Stimulated activated CD8-positive, alpha-beta memory T cell treated with anti-CD3 and anti-CD28 coated beads, Interleukin-7, amount 100 ng/mL, for 24 hours (primary cell): ENCODE measurements at places on chromosomes 11 and 22.

GRCh38 chr22:22036588-22036987 is 54.0 kb upstream of the TOP3B start:
- no peak for DNase-seq

- DNase-seq = no peak
Measured at GRCh38 chr22:17266251-17266971, 47.2 kb upstream of the ADA2 start.

- DNase-seq = no peak
Measured at GRCh38 chr11:72684236-72684912, 10.2 kb upstream of the PDE2A start.

GRCh38 chr11:12411806-12412727 is 34.7 kb downstream of the PARVA start:
- peak; percentile 7 for DNase-seq

DNA sequence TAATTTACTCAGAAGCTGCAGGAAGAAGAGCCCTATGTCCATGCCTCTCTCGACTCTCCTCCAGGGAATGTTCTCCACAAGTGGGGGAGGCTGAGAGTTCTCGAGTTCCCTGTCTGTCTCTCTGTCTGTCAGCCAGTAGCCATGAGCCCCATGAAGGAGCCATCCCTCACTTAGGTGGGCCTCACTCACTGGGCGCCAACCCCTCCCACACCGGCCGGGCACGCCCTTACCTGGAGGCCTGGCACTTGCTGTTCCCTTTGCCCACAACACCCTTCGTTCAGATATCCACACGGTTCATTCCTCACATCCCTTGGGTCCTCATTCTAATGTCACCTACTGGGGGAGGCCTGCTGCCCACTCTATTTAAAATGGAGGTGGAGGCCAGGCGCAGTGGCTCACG is 14.2 kb upstream of the IL10RA start:
- no peak for DNase-seq

GRCh38 chr22:45599836-45600577 is 71.6 kb upstream of the ATXN10 start:
- no peak for DNase-seq

- no peak for DNase-seq
Measured at GRCh38 chr22:46896568-46897245, 134.3 kb downstream of the TBC1D22A start.

DNA sequence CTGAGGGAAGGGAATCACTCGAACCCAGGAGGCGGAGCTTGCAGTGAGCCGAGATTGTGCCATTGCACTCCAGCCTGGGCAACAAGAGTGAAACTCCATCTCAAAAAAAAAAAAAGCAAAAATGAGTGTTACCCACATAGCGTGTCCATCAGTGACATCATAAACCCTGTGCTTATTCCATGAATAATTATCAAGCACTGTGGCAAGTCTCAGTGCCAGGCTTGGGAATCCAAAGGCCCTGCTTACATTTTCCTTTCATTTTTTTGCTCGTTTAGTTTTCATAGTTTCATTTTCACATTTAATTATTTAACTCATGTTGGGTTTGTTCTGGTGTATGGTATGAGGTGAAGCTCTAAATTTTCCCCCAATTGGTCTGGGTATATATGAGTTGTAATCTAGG is 46.5 kb downstream of the NEU3 start:
- DNase-seq = no peak

- no peak for DNase-seq
Measured at GRCh38 chr11:68412593-68413475, 47.7 kb upstream of the PPP6R3 start.

DNA sequence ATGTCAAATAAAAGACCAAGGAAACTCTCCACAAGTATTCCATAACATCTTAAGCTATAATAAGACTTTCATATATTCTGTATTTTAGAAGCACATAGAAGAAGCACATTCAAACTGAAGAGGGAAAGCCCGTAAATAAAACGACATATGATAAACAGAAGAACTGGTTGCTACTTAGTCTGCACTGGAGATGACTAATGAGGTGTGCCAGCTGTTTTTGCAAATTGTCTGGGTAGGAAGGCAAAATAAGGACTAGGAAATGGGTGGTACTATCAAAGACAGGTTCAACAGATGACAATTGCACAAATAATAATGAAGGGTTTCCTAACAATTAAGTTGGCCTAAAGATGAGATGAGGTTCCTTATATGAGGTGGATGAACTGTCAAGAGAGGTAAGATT is 593.2 kb upstream of the CCDC179 start:
- DNase-seq = no peak

DNA sequence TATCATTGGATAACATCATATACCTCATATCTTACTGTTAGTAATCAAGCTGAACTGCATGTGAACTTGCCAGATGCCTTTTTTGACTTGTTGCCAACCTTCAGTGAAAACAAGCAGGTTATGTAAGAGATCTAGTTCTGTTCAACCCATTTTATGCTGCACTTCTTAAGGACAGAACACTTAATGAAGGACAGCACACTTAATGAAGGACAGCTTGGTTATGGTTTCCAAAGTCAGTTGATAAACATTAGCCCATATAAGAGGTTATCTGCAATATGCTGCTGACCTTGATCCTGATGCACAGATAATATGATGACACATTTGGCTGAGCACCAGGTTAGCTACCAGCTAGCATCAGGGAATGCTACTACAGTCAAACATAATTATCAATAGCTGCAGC is 358.7 kb upstream of the PDGFD start:
- DNase-seq = no peak

- DNase-seq = no peak
Measured at GRCh38 chr22:17893900-17894535, 119.7 kb upstream of the BID start.

- no peak for DNase-seq
Measured at GRCh38 chr22:22773979-22774604, 113.5 kb upstream of the IGLL5 start.

GRCh38 chr11:117083011-117083935 is 15.0 kb downstream of the SIK3 start:
- DNase-seq = no peak

- no peak for DNase-seq
Measured at GRCh38 chr11:62732830-62733229, 4.5 kb downstream of the TTC9C start.

DNA sequence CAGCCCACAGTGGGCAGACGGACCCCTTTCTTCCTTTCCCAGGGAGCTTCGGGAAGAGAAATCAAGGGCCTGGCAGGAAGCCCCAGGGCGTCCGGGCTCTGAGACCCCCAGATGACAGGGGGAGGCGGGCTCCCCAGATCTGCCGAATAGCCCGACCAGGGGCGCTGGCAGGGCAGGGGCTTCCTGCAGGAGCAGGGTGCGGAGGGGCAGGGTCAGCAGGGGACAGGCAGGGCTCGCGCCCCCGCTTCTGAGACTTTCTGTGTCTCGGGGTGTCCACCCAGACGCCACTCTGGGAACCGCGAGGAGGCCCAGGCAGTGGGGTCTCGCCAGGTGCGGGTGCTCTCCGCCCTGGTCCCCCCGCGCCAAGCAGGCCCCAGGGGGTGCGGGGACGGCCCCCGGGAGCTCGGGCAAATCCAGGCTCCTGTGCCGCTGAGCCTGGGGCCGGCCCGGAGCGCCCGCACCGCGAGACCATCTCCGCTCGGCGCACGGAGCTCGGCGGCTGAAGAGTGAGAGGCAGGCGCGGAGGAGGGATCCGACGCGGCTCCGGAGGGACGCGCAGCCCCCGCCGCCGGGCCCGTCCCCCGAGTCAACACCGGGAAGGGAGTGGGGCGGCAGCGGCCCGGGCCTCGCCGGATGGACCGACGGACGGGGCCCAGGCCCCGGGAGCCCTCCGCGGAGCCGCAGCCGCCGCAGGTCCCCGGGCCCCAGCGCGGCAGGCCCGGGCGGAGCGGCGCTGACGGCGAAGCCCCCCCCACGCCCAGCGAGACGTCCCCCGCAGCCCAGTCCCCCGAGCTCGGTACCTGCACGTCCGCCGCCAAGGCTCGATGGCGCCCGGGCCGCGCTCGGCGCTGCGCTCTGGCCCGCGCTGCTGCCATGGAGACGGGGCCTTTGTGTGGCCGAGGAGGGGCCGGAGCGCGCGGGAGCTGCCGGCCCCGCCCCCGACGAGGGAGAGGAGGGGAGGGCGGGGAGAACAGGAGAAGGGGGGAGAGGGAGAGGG is at the start of gene PLXNB2:
Gene PLXNB2, minus strand, starts transcription at position 894 of the 997 bp plus-strand sequence. CDS start 17,062 bp downstream, outside the sequence.
- DNase-seq = no peak

GRCh38 chr11:2917842-2918490 is 11.3 kb downstream of the PHLDA2 start:
- DNase-seq = no peak

DNA sequence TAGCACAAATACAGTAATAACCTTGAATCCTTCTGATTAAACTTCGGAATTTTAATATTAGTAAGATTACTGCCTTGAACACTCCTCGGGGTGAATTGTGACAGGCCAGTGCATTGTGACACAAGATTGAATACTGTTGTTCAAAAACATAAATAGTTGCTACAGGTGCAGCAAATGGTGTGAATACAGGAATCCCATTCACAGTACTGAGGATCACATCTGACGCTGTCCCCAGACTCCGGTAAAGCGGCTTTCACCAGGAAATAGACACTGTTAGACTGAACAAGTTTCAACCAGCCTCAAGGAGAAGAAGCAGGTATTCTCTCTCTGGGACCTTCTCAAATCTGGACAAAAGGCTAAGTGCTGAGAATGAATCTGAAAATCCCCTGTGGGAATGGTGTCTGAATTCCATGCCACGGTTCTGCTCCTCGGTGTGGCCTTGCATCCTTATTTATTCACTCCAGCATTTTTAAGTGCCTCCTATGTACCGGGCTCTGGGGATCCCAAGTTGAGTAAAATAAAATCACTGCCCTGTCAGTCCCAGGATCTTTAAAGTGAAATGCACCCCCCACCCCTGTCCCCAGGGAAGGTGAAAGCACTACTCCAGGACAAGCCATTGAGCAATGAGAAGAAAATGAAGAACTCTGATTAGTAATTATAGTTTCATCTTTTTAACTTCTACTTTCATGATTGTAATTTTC is 3.4 kb downstream of the LGR4 start:
- no peak for DNase-seq

DNA sequence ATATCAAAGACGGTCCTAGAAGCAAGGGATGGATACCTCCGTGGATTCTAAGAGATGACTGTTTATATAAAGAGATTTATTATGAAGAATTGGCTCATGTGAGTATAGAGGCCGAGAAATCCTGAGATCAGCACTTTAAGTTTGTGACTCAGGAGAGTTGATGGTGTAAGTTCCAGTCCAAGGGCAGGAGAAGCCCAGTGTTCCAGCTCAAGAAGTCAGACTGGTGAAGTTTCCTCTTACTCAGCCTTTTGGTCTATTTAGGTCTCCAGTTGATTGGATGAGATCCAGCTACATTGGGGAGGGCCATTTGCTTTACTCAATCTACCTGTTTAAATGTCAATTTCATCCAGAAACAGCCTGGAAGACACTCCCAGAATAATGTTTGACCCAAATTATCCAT is 45.1 kb downstream of the TSPAN18 start:
- no peak for DNase-seq

- no peak for DNase-seq
Measured at GRCh38 chr22:42951093-42951710, 63.7 kb downstream of the PACSIN2 start.

DNA sequence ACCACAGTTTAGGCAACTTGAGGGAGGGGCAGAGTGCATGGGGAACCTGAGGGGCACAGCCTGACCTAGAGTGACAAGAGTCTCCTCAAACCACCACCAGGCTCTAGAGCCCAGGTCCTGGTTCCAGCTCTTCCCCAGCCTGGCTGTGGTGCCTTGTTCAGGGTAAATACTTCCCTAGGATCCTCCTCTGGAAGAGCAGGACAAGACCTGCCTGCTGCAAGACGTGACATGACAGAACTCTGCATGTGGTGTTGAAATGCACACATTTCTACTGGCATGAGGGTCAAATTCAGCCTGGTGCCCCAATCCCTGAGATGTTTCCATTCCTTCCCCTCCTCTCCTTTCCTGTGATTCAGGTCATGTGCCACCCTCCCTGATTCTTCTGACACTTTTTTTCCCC is 3.3 kb downstream of the SEC14L2 start:
- no peak for DNase-seq

GRCh38 chr11:78039391-78039918 is 16.4 kb upstream of the KCTD14 start:
- DNase-seq = no peak

DNA sequence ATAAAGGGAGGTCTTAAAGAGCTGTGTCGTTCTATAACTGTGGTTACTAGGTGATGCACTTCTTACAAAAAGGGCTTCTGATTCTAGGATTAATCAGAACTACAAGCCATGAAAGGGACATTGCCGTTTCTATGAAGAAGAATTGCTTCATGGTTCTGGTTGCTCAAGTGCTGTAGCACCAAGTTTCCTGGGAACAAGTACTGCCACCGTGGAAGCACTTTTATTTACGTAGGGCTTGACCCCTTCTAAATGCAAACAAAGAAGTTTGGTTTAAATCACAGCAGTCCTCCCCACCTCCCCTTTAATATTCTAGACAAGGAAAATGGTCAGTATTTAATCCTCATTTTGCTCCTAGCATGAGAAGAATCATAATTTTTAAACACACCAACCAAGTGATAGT is 9.8 kb downstream of the YAP1 start:
- no peak for DNase-seq

- no peak for DNase-seq
Measured at GRCh38 chr11:33642461-33643166, 58.0 kb downstream of the C11orf91 start.

- no peak for DNase-seq
Measured at GRCh38 chr22:50102946-50103345, 13.1 kb downstream of the MOV10L1 start.

GRCh38 chr11:10693509-10694081 is at the start of gene IRAG1:
IRAG1 (minus strand) TSS chr11:10693755; CDS start chr11:10693602, 153 bp downstream.
- no peak for DNase-seq

DNA sequence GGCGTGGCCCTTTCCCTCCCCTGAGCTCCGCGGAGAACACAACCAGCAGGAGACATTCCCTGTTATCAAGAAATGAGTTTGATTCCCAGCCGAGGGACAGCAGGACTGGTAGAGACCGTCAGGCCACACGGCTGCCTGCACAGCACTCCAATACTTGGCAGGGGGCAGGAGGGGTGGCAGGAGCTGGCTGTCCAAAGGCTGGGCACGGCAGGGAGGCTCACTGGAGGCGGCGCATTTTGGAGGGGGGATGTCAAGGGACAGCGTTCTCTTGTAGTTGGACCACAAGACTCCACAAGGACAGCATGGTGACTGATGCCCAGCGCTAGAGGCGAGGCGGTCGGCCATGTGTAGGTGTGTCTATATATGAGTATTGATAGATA is 66.7 kb upstream of the A4GALT start:
- DNase-seq = no peak

- no peak for DNase-seq
Measured at GRCh38 chr11:77558380-77558779, 31.4 kb upstream of the AQP11 start.

- no peak for DNase-seq
Measured at GRCh38 chr11:126411971-126412381, 56.5 kb downstream of the ST3GAL4 start.

DNA sequence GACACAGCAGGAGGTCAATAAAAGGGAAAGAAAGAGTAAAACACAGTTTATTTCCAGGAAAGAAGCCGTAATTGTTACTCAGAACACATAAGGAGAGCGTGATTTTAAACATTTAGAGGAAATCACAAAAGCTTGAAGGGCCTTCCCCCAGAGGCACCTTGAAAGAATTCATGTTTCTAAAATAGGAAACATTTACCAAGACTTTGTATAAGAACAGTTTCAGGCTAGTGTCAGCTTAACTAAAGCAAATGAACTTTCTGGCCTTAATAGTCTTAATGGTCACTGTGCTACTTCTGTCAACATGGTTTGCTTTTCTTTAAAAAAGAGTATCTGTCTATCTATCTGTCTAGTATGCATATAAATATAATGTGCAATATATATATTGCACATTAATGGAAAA is 208.8 kb downstream of the CNTN5 start:
- no peak for DNase-seq

GRCh38 chr11:11351042-11351586 is 1.9 kb downstream of the CSNK2A3 start:
- DNase-seq = no peak

- no peak for DNase-seq
Measured at GRCh38 chr11:36594316-36594989, at the start of gene IFTAP. IFTAP (plus strand) TSS chr11:36594502; CDS start chr11:36610104, 15,602 bp downstream.
